ENCODE measurements at places on chromosomes 7 and 10.

GRCh38 chr7:24939416-24939815 is 40.6 kb downstream of the OSBPL3 start:
- DNase-seq = no peak

- DNase-seq = no peak
Observed at GRCh38 chr7:96017877-96018276, 245.5 kb downstream of the DYNC1I1 start.

- no peak for DNase-seq
Observed at GRCh38 chr10:127919418-127920271, 12.7 kb downstream of the PTPRE start.

- no peak for DNase-seq
Observed at GRCh38 chr10:81096558-81096957, 558.9 kb downstream of the SH2D4B start.

GRCh38 chr10:132224343-132225072 is 37.8 kb downstream of the DPYSL4 start:
- DNase-seq = no peak

DNA sequence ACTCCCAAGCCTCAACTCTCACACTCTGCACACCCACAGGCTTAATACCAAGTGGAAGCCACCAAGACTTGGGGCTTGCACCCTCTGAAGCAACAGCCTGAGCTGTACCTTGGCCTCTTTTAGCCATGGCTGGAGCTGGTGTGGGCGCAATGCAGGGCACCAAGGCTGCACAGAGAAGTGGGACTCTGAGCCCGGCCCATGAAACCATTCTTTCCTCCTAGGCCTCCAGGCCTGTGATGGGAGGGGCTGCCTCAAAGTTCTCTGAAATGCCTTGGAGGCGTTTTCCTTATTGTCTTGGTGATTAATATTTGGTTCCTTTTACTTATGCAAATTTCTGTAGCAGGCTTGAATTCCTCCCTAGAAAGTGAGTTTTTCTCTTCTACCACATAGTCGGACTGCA is 276.6 kb downstream of the PAXIP1 start:
- no peak for DNase-seq

GRCh38 chr7:115356999-115357702 is 435.3 kb downstream of the MDFIC start:
- DNase-seq = no peak

DNA sequence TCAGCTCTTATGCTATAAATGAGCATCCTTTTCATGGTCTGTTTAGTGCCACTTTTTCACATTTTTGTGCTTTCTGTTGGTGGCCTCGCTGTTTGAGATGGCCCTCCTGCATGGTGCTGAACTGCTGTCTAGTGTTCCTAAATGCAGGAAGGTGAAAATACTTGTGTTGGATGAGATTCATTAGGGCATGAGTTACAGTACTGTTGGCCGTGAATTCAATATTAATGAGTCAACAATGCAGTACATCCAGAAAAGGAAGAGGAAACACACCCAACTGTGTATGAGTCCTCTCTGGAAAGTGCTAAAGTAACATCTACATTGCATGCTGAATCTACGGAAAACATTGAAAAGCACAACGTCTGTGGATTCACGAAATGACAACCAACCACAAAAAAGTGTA is 124.0 kb downstream of the HERPUD2 start:
- no peak for DNase-seq

DNA sequence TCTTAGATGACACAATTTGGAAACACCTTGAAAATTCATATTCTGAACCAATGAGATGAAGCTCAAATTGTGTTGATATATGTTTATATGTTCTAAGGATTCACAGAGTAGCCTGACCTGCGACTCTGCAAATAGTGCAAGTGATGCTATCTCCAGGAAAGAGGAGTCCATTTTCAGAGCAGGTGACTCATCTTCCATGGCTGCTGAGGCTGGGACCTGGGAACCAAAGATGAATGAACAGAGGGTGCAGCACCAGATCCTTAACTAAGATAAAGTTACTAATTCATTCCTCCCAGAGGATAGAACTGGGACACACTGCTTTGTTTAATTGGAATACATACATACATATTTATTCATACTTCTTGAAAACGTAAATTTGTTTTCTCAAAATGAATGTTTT is 240.6 kb upstream of the SEMA3C start:
- DNase-seq = no peak

DNA sequence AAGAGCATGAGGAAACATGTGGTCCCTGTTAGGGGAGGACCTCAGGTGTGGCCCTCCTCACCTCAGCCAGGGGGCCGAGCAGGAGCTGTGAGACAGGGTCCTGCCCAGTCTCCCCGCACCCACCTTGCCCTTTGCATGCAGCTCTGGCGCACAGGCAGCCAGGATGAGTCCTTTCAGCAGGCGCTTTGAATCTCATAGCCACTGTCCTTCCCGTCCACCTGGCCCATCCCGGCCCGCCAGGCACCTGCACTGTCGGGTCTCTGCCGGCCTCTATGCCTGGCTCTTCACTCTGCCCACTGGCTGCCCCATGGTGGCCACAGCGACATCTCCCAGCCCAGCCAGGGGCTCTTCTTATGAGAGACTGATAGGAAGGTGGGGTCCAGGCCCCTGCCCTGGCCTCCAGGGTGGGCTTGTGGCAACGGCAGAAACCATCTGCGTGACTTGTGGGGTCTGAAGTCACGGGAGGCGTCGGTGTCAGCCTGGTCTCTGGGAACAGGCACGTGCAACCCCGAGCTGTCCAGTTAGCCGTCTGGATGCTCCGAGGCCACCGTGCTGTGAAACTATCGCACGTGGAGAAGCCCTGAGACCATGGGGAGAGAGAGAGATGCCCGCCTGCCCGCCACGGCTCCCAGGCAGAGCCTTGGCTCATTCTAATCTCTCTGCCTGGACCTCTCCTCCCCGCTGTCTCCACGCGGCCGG is 37.4 kb downstream of the FOXL3 start:
- DNase-seq = no peak

- no peak for DNase-seq
Observed at GRCh38 chr10:17134737-17135260, 5.2 kb upstream of the CUBN start.

GRCh38 chr7:88092676-88092999 is 127.2 kb downstream of the SRI start:
- DNase-seq = no peak

- peak; percentile 5 for DNase-seq
Observed at GRCh38 chr10:23293145-23293724, 51.4 kb downstream of the C10orf67 start.

DNA sequence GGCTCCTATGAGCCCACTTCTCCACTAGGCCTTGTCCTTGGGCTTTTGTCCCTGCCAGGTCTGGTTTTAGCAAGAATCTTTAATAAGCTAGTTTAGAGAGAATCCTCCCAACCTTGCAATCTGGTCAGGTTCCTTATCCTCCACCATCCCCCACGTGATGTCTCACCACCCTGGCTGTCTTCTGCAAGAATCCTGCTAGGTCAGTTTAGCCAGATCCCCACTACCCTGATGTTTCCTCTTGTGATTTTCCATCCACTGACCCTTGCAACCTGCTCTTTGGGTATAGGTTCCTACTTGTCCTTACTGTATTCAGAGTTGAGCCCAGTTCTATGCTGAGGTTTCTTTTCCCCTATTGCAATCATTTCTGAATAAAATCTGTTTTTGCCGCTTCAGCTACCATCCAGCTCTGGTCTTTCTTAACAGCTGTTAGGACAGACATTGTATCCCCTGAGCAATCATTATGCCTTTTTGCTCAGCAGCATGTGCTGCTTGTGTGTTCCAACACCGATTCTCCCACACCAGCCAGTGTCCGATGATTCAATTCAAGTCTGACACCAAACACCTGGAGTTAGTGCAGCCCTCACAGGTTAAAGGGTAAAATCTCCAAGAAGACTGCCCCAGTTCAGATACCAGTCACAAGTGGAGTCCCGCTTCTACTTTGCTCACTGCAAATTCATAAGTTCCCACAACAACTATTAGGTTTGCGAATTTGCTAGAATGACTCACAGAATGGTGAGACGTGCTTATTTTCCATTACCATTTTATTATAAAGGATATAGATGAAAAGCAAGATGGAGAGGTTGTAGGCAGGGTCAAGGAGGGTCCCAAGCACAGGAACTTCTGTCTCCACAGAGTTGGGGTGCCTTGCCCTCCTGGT is 62.2 kb upstream of the ADCY1 start:
- DNase-seq = no peak

GRCh38 chr10:49649294-49649693 is 30.2 kb upstream of the C10orf53 start:
- peak; percentile 12 for DNase-seq

- no peak for DNase-seq
Observed at GRCh38 chr10:22764639-22765038, 50.3 kb upstream of the PIP4K2A start.

- no peak for DNase-seq
Observed at GRCh38 chr7:159098424-159098786, 46.3 kb downstream of the VIPR2 start.

- DNase-seq = no peak
Observed at GRCh38 chr10:46091080-46091827, 45.2 kb upstream of the MSMB start.

- peak; percentile 28 for DNase-seq
Observed at GRCh38 chr7:44534501-44534900, 6.6 kb downstream of the NPC1L1 start.

GRCh38 chr7:1290026-1290678 is 57.5 kb downstream of the UNCX start:
- no peak for DNase-seq

- DNase-seq = no peak
Observed at GRCh38 chr10:22551681-22552365, 162.6 kb downstream of the PIP4K2A start.

GRCh38 chr10:32167450-32167849 is 111.2 kb upstream of the KIF5B start:
- DNase-seq = no peak

DNA sequence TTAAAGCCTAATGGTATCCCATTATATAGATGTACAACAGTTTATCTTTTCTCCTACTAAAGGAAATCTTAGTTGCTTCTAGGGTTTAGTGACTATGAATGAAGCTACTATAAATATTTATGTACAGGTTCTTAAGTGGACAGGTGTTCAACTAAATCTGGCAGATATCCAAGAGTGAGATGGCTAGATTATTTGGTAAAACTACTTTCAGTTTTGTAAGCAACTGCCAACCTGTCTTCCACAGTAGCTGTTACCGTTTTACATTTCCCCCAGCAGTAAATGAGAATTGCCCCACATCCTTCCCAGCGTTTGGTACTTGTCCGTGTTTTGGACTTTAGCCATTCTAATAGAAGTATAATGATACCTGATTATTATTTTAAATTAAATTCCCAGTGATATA is 144.9 kb upstream of the MAGI2 start:
- no peak for DNase-seq

- DNase-seq = no peak
Observed at GRCh38 chr7:24477398-24478136, 95.7 kb upstream of the PALS2 start.

GRCh38 chr7:35695473-35695850 is 527 bp upstream of the HERPUD2 start:
- DNase-seq = no peak

- no peak for DNase-seq
Observed at GRCh38 chr10:123878666-123879303, 12.8 kb downstream of the CPXM2 start.

DNA sequence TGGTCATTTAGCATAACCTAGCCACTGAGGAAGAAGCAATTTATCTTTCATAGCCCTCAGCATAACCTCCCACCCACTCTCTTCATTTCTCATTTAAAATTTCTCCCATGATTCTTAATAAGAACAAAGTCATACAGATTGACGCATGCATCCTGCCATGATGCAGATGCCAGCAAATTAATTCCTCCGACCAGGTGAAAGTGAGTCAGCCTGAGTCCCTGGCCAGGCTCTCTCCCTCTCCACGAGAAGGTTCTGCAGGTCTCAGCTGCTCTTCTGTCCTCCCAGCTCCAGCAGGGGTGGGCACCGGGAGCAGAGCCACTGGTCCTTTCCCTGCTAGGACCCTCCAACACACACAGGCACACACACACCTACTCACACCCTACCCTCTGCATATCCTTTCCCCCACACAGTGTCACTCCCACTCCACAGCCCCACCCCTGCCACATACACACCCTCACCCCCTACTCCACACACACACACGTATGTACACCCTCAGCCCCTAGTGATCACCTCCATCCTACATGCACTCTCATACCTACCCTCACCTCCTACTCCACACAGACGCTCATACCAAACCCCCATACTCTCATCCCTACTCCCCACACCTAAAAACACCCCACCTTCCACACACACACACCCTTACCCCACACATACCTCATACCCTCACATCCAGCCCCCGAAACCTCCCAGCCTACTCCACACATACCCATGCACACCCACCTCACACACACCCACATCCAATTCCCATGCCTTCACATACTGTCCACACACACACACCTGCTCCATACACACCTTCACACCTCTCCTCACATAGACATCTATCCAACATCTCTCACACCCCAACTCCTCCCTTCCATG is 78.0 kb downstream of the FAM13C start:
- no peak for DNase-seq

DNA sequence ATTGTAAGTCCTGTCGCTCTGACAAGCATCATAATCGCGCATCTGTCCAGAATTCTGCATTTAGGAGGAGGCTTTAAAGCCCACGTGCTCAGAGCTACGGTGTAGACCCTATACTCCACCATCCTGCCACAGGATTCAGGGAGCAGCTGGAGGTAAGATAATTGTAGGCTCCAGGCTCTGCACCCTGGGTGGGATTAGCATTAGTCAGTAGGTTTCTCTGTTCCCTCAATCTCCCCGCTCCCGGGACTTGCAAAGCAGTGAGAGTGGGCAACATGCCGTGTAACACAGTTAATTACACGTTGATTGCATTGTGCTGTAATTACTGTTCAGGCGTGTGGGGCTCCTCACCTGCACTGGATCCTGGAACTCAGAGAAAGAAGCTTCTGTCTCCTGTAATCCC is 89.3 kb upstream of the CUX1 start:
- no peak for DNase-seq

DNA sequence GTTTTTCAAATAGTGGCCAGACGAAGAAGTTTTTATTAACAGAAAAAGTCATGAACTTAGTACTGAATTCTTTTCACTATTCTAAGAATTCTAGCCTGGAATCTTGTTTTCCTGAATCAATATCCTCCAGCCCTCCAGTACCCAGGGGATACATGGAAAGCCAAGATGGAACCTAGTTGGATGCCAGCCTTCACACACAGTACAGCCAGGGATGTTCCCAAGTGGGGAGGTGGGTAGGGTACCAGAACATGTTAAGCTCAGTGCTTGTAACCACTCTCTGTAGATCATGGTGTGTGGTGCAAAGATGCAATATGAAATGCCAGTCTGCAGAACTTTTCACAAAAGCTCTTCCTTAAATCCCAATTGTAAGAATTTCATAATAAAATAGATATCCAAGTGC is 128.0 kb downstream of the POU6F2 start:
- no peak for DNase-seq

- DNase-seq = no peak
Observed at GRCh38 chr7:18659746-18660145, 164.2 kb downstream of the HDAC9 start.

- DNase-seq = no peak
Observed at GRCh38 chr10:48878091-48878490, 61.5 kb downstream of the LRRC18 start.

GRCh38 chr10:113304726-113305125 is 248.1 kb upstream of the HABP2 start:
- DNase-seq = no peak

Data from stimulated activated CD8-positive, alpha-beta memory T cell treated with anti-CD3 and anti-CD28 coated beads, Interleukin-15, amount 100 ng/mL, for 48 hours (primary cell).